ENCODE measurements at places on chromosomes 11 and 22.
A peak's percentile ranks its signal among the peaks of the same experiment; 100 is the strongest.

DNA sequence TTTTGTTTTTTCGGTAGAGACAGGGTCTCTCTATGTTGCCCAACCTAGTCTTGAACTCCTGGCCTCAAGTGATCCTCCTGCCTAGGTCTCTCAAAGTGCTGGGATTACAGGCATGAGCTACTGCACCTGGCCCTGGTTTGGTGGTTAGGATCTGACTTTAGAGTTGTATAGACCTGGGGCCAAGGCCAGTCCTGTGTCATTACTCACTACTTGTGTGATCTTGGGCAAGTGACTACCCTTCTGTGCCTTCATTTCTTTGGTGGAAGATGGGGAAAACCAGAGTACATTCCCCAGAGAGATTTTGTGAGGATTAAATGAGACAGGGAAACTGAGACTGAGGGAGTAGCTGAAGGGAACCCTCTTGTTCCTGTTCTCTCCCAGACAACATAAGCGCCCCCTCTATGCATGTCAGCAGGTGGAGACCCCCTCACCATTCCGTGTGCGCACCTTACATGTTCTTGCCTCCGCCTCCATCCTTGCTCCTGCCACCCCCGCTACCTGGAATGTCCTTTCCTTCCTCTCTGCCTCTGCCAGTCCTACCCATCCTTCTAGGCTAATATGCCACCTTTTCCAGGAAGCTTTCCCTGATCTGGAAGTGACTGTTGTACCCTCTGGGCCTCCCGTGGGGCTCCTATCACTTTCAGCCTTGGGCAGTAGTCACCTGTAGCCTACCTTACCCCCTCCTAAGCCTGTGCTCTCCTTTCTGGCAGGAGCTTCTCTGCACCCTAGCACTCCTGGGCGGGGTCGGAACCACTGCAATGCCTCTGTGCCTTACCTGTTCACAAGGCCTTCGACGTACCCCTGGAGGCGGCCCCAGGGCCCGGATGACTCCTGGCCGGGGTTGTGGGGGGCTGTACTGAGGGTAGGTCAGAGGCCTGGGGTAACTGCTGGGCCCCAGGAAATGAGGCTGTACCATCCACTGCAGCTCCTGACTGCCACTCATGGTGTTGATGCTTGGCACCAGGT is 3.9 kb downstream of the FOSL1 start:
- DNase-seq = no peak

- peak; percentile 48 for DNase-seq
Observed at GRCh38 chr11:60871378-60872061, 4.2 kb downstream of the ZP1 start.

DNA sequence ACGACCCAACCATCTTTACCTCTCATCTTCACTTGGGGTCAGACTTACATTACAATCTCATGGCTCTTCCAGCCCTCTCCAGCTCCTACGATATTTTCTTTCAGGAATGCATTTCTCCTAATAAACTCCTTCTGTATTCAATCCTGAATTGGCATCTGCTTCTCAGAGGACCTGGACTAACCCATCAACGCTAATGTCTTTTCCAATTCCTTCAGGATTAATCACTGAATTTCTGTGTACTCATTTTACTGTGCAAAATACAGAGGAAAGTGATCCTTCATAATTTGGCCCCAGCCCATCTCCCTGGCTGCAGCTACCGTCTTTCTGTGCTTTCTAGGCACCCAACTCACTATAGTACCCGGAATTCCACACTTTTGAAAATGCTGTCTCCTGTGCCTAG is 239.2 kb downstream of the METTL15 start:
- no peak for DNase-seq

DNA sequence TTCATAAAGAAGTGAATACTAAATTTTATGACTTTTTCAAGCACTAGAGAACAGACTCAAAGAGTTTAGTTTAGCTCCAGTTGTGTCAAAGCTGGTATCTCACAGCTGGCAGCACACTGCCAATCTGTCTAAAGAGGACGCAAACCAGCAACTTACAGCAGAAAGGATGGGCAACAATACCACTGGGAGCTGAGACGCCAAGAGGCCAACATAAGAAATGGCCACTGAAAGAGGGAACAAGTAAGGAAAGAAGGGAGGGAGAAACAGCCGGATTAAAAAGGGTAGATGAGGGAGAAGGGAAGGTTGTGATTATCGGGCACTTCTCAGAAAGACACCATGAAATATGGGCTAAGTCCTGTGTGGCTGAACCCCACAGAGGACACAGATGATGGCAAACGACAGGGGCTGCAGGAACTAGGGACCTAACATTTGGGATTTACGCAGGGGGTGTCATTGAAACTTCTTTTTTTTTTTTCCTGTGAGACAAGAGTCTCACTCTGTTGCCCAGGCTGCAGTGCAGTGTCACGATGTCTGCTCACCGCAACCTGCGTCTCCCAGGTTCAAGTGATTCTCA is 41.7 kb downstream of the SERPIND1 start:
- DNase-seq = no peak

DNA sequence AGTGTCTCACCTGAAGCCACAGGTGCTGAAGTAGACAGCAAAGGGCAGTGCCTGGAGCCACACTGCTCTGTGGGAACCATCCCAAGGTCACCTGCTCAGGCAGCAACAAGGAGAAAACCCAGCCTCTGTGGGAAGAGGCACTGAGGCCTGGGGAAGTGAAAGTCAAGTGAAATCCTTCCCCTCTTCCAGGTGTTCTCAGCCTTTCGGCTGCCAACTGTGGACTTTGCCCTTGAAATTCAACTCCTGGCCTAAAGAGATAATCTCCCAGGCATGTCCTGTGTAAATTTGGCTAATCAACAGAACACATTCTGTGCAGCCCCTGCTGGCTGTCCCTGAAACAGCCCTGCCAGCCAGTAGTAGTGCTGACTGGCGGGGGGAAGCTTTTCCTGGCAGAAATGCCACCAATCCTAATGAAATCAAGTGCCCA is 112.1 kb downstream of the RPL27A start:
- DNase-seq = no peak

DNA sequence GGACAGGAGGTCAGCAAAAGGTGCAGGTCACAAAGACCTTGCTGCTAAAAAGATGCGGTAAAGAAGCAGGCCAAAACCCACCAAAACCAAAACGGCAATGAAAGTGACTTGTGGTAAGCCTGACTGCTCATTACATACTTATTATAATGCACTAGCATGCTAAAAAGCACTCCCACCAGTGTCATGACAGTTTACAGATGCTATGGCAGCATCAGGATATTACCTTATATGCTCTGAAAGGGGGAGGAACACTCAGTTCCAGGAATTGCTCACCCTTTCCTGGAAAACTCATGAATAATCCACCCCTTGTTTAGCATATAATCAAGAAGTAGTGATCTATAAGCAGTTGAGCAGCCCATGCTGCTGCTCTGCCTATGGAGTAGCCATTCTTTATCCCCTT is 45.2 kb upstream of the SLC5A12 start:
- no peak for DNase-seq

GRCh38 chr11:47257517-47258316 is at the start of gene NR1H3:
Gene NR1H3 (plus strand): TSS chr11:47257996. CDS start chr11:47259217, 1,221 bp downstream.
- DNase-seq = peak; percentile 72

GRCh38 chr22:45235851-45236342 is 4.8 kb downstream of the KIAA0930 start:
- DNase-seq = no peak

DNA sequence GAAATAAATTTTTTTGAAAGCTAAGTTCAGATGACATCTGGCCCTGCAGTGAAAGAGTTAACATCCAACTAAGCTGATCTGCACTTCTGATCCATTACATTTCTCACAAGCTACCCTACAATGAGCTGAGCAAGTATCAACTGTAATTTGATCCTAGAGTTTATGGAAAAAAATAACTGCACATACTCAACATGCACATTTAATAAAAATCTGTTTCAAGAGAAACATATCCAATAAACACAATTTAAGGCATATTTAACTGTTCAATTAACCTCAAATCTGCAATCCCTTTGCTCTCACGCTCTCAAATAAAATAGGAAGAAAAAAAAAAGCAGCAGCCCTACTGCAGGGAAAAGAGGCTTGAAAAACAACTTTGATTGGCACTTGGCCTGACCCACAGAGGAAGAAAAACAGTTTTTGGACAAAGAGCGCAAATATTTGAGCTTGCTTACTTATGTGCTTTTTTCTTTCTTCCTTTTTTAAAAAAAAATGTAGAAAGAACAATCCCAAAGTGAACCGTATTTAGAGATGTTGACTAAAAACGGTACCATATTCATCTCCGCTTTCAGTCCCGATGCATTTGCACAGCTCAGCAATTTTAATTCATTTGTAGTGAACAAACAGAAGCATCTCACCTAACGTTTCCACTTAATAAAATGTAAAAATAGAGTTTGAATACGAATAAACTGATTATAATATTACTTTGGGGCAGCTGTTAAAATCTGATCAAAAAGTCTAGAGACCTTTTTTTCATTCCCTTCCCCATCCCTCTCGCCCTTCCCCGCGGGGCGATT is 1.6 kb downstream of the SESN3 start:
- no peak for DNase-seq

DNA sequence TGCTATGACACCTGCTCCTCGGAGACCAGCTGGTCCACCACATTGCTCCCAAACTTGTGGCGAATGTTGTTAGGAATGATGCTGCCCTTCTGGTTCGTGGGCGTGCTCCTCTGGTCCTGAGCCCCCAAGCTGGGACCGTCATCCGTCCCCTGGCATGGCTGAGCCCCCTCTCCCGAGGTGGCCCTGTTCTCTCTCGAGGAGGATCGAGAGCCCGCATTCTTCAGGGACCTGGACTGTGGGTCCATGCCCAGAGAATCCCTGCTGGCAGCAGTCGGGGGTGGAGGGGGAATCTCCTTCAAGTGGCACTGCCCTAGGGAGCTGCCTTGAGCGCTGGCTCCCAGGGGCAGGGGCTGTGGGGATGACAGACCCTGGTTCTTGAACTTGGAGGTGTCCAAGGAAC is 17.4 kb downstream of the TST start:
- DNase-seq = no peak

DNA sequence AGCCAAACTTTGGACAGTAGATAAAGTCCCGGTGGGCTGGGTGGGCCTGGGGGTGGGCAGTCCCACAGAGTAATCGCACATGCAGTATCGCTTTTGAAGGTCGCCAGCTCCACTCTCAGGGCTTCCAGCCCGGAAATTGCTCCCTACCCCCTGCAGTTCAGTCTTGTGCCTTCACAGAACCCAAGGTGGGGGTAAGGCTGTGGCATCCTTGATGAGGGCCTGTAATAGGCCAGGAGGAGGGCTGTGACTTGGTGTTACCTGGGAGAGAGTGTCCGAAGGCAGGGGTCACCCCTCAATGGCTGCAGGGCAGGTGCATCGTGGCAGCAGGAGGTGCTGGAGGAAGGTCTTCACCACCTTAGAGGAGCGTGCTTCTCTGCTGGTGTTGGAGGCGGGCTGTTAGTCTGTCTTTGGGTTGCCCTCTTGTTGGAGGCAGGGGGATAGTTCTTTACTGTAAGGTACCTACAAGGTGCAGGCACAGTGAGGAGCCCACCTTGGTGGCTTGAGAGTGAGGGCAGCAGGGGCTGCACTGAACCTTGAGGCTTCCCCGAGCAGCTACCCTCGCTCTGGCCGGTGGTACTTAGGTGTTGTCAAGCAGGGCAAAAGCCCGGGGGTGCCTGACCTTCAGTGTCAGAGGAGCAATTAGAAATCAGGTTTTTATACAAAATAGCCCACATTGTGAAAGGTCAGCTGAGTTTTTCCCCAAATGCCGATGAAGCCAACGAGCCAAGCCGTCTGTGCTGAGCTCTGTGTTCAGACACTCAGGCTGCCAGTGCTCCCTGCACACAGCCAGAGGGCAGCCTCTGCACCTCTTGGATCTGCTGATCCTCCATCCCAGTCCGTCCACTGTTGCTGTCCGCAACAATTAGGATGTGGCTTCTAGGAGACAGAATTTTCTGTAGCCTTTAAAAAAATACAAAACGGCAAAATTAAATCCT is 21.9 kb downstream of the SAMM50 start:
- DNase-seq = no peak

DNA sequence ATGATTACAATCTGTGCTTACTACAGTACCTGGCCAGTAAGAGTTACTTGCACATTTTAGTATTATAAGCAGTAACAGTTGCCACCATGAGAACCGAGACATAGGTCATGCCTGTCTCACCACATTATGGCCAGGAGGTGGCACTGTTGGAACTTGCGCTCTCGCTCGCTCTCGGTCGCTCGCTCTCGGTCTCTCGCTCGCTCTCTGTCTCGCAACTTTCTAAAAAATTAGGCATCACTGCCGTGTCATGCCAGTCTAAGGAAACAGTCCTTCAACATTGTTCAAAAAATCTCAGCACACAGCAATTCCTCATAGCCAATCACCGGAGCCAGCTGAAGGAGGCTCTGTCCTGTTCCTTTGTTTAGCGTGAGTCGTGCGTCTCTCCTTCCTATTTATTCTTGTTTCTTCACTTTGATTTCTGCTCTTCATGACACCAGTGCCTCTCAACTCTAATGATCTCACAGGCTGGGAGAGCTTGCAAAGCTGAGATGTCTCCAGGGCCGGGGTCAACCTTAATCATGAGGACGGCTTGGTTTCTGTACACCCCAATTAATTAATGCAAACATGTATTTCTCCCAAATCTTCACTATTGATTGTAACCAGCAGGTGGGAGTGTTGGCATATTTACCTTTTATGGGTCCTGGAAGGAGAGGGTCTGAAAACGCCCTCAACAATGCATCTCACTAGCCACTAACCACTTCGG is 6.3 kb upstream of the ADAMTS8 start:
- DNase-seq = peak; percentile 73

DNA sequence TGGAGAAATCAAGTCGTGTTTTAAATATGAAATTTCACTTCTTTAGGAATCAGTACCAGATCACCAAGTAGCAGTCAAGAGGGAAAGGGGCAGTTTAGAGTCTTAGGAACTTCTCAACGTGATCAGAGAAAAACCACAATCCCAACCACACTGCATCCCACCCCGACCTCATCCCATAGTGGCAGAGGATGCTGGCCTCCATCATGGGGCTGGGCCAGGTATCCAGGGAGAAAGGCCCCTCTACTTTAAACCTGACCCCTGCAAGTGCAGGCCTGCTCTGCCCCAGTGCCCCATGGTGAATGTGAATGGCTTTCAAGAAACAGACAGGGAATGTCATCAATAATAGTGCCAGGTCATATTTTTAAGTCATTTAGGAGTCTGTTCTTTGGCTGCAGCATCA is 12.1 kb downstream of the CHST1 start:
- DNase-seq = no peak

DNA sequence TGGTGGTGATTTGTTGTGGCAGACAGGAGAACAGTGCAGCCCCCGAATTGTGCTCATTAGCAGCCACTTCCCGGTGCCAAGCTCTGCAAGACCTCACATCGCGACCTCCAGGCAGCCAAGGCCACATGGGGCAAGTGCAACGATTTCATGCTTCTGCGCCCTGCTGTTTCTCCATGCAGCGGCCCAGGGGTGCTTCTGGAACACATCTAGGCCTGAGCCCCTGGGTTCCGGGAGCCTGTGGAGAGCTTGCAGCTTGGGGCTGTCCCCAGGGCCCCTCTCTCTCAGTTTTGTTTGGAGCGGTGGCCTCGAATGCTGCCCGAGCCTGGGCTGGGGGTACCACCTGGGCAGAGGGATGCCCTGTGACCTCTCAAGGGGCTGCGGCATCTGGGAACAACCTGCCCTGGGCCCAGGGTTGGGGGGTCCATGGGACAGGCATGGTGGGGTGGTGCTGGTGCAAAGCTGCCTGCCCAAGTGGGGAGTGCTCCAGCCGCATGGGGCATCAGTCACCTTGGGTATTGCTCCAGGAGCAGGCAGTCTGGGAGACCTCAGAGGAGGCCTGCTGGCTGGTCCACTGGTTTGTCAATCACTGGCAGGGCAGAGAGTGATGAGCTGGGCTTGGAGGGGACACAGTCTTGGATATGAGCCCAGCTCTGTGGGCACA is 51.9 kb downstream of the TPCN2 start:
- no peak for DNase-seq

- DNase-seq = peak; percentile 84
Observed at GRCh38 chr22:23591201-23591791, 11.2 kb upstream of the IGLL1 start.

GRCh38 chr11:14626650-14627049 is 17.0 kb upstream of the PDE3B start:
- DNase-seq = no peak

Measured in AG20443 (cell line).